Activated T-cell treated with anti-CD3 and anti-CD28 coated beads, Interleukin-2, amount 50 U/mL, for 72 hours (primary cell): ENCODE measurements at places on chromosomes 16 and 17. TPM values are rescaled to one million over a fixed set of nuclear protein-coding genes. Genes with fewer than 3 reads are reported as not detected.

The PIEZO1 gene
- total RNA-seq, result 141 TPM

DNA sequence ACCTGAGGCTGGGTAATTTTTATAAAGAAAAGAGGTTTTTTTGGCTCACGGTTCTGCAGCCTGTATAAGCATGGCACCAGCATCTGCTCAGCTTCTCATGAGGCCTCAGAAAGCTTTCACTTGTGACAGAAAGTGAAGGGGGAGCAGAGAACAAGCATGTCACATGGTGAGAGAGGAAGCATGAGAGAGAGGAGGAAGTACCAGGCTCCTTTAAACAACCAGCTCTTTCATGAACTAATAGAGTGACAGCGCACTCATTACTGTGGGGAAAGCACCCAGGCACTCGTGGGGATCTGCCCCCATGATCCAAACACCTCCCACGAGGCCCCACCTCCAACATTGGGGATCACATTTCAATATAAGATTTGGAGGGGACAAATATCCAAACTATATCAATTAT is 86.8 kb downstream of the USP32 start:
- H3K4me1 ChIP-seq, result peaks cover 27% of the 10 kb centered on the region
- DNase-seq, result no peak
- peaks cover 1% of the 10 kb centered on the region for H3K36me3 ChIP-seq

- no peak overlapping the region for H3K27ac ChIP-seq
- H3K36me3 ChIP-seq, result no peaks in the 10 kb centered on the region
- no peak for DNase-seq
- H3K4me3 ChIP-seq, result no peak overlapping the region
Measured at GRCh38 chr16:67183-67791, 5.1 kb downstream of the RHBDF1 start.

- H3K36me3 ChIP-seq, result peaks cover 3% of the 10 kb centered on the region
- no peaks in the 10 kb centered on the region for H3K27me3 ChIP-seq
- no peak overlapping the region for H3K4me3 ChIP-seq
- H3K27ac ChIP-seq, result no peak overlapping the region
Measured at GRCh38 chr16:61957075-61957855, 79.0 kb downstream of the CDH8 start.

GRCh38 chr17:20206068-20206467 is 196.9 kb downstream of the SPECC1 start:
- H3K4me3 ChIP-seq, result no peak overlapping the region
- H3K36me3 ChIP-seq, result no peaks in the 10 kb centered on the region
- no peaks in the 10 kb centered on the region for H3K27me3 ChIP-seq
- peaks cover 34% of the 10 kb centered on the region for H3K4me1 ChIP-seq
- DNase-seq, result peak; percentile 38
- no peak overlapping the region for H3K27ac ChIP-seq

The PDIA2 gene
- 0.42 TPM for total RNA-seq

The STH gene
- total RNA-seq, result not detected

The TBC1D3H gene
- not detected for total RNA-seq

DNA sequence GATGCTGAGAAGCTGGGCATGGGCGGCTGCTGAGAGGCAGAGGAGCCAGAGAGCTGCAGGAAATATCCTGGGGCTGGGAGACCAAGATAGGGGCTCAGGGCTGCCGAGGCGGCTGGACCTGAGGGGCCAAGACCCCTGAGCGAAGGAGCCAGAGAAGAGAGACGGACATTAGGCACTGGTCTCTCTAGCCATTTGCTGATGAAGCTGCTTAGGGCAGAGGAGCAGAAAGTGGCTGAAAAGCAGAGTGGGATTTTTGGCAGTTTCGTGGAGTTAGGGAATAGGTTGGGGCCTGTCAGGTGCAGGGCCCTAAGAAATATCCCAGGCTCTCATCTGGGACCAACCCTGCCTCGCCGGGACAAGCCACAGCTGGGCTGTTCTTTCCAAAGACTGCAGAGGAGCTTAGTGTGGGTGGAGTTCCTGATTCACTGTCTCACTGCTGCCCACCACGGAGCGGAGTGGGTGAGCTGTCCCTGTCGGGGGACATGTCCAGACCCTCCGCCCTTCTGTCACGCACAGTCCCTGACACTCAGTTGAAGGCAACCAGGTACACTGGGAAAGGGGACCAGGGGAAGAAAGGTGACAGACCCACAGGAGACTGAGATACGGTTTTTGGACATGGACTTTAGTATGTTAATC is 11.3 kb upstream of the DNASE1 start:
- H3K4me3 ChIP-seq, result no peak overlapping the region
- no peaks in the 10 kb centered on the region for H3K27me3 ChIP-seq
- peaks cover 9% of the 10 kb centered on the region for H3K4me1 ChIP-seq
- DNase-seq, result no peak

DNA sequence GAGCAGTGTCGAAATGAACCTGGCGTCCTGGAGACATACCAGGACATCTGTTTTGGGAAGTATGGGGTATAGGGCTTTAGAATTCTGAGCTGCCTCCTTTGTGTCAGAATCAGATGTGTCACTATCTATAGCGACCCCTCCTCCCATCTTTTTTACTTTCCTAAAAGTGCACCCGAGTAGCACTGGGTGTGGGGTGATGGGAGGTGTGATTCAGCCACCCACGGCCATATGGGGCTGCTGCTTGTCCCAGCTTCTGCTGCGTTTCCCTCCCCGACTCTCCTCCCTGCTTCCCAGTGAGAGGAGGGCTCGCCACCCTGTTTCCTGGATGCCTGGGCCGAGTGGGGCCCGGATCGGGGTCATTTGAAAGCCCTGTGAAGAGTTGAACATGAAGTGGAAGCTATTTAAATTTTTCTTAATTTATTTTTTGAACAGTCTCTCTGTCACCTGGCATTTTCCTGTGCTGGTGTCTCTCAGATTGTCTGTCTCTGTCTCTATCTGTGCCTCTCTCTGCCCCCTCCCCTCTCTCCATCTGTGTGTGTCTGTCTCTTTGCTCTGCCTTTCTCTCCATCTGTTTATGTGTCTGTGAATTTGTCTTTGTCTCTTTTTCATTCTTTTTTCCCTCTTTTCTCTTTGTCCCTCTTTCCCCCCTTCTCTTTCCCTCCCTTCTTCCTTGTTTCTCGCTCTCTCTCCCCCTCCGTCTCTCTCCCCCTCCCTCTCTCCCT is 638.8 kb upstream of the EEF2KMT start:
- H3K27ac ChIP-seq, result no peak overlapping the region
- H3K27me3 ChIP-seq, result no peaks in the 10 kb centered on the region
- H3K4me3 ChIP-seq, result no peak overlapping the region
- no peaks in the 10 kb centered on the region for H3K4me1 ChIP-seq
- H3K36me3 ChIP-seq, result no peaks in the 10 kb centered on the region

The ETV4 gene
- total RNA-seq, result 2.1 TPM

DNA sequence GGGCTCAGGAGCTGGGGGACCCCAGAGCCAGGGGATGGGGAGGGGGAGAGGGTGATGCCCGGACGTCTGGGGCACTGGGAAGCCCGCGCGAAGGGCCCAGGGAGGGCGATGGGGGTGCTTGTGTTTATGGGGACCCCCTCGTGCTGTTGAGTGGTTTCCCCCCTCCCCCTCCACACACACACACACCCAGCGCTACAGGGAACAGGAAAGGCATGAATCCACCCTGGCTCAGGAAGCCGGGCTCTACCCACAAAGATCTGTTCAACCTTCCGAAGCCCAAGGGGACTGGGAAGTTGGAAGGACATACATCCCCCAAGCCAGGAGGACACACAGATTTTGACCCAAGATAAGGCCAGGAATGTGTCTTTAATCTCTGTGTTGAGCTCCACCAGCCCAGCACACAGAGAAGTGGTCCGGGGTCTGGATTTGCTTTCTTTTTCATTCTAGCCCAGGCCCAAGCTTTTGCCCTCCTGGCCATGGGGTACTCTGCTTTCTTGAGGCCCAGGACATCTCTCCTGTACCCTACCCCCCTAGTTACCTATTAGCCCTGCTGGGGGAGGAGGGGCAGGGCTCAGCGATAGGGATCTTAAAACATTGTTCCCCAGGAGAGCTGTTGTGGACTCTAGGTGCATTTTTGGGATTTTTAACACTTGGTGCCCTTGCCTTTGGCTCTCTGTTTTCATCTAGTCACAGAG is 1.2 kb downstream of the UBALD2 start:
- H3K27ac ChIP-seq, result peak overlapping the region; percentile 96
- no peaks in the 10 kb centered on the region for H3K27me3 ChIP-seq
- peak; percentile 40 for DNase-seq
- peaks cover 28% of the 10 kb centered on the region for H3K36me3 ChIP-seq

DNA sequence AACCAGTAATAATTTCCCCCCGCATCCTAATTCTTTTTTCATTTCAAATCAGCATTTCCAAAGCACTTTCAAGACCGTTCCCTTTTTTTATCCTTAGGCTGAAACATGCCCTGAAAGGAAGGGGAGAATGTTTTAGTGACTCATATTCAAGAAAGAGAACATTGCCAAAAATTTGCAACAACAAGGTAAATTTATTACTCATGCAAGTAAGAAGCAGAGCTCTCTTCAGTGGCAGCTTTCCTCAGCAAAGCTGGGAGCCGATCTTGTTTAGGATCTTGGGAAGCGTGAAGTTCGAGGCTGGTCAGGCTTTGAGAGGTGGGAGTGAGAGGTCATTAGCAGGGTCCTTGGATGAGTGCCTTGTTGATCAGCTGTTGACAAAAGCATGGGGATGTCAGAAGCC is 129.5 kb downstream of the PRKCA start:
- H3K4me1 ChIP-seq, result peaks cover 49% of the 10 kb centered on the region
- H3K27ac ChIP-seq, result no peak overlapping the region
- no peak overlapping the region for H3K4me3 ChIP-seq
- H3K36me3 ChIP-seq, result no peaks in the 10 kb centered on the region
- H3K27me3 ChIP-seq, result no peaks in the 10 kb centered on the region
- DNase-seq, result no peak

The ABCA9 gene
- 0.17 TPM for total RNA-seq

The TMC7 gene
- total RNA-seq, result 0.10 TPM

The HSBP1 gene
- 35.7 TPM for total RNA-seq

GRCh38 chr17:41695954-41696757 is 7.5 kb downstream of the EIF1 start:
- H3K36me3 ChIP-seq, result peaks cover 8% of the 10 kb centered on the region
- no peak overlapping the region for H3K4me3 ChIP-seq
- DNase-seq, result peak; percentile 80
- H3K27ac ChIP-seq, result peak overlapping the region; percentile 84
- no peaks in the 10 kb centered on the region for H3K27me3 ChIP-seq

DNA sequence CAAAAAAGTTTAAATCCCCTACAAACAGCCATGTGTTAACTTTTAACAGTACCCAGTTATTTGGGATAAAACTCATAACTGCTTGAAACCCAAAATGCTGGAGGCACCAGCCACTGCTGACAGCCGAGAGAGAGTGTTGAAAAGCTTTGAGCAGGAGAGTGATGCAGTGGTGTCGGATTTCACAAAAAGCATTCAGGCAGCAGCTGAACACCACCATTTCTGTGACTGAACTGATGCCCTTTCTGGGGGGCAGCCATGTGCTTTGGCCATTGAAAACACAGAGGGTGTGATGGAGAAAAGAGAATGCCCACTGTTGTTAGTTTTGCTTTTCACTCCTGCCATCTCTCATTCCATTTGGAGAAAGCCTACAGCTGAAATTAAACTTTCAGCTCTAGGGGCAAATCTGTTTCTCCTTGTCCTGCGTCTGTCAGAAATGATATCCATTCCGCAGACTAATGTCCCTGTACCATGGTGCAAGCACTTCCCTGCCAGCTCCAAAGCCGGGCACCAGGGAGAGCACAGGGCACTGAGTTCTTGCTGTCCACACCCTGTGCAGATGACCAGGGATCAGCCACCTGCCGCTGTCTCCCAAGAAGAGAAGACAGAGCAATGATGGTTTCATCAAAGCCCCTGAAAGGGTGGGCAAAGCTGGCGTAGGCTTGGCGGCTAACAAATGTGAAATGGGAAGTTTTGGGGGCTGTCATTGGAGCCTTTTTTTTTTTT is 16.6 kb upstream of the MLYCD start:
- H3K4me3 ChIP-seq, result no peak overlapping the region
- no peak overlapping the region for H3K27ac ChIP-seq
- DNase-seq, result no peak
- no peaks in the 10 kb centered on the region for H3K27me3 ChIP-seq
- no peaks in the 10 kb centered on the region for H3K36me3 ChIP-seq

- no peak overlapping the region for H3K27ac ChIP-seq
- H3K4me3 ChIP-seq, result no peak overlapping the region
- no peak for DNase-seq
Measured at GRCh38 chr17:55462711-55463110, 41.1 kb upstream of the MMD start.
